ENCODE measurements at places on chromosomes 16 and 17. TPM values are rescaled to one million over a fixed set of nuclear protein-coding genes. Genes with fewer than 3 reads are reported as not detected.

The CHD3 gene
- 59.3 TPM for total RNA-seq

The TMEM114 gene
- not detected for total RNA-seq

The C16orf87 gene
- total RNA-seq = 4.9 TPM

The SRL gene
- not detected for total RNA-seq

The PRSS33 gene
- total RNA-seq = not detected

The CACNG3 gene
- not detected for total RNA-seq

The MILR1 gene
- total RNA-seq = not detected

The PSMD7 gene
- 47.7 TPM for total RNA-seq

The TP53TG3B gene
- total RNA-seq = not detected

The MYL4 gene
- not detected for total RNA-seq

The TNFSF13 gene
- 0.81 TPM for total RNA-seq

The NPEPPS gene
- total RNA-seq = 76.1 TPM

Measured in mesangial cell (primary cell).